NCI-H2029 (cell line): ENCODE measurements at places on chromosomes 2 and 18.

GRCh38 chr2:25491003-25491696 lies 149.4 kb upstream of the DNMT3A start:
- no peak for DNase-seq

GRCh38 chr2:88711897-88712296 lies 20.4 kb downstream of the RPIA start:
- DNase-seq: no peak

DNA sequence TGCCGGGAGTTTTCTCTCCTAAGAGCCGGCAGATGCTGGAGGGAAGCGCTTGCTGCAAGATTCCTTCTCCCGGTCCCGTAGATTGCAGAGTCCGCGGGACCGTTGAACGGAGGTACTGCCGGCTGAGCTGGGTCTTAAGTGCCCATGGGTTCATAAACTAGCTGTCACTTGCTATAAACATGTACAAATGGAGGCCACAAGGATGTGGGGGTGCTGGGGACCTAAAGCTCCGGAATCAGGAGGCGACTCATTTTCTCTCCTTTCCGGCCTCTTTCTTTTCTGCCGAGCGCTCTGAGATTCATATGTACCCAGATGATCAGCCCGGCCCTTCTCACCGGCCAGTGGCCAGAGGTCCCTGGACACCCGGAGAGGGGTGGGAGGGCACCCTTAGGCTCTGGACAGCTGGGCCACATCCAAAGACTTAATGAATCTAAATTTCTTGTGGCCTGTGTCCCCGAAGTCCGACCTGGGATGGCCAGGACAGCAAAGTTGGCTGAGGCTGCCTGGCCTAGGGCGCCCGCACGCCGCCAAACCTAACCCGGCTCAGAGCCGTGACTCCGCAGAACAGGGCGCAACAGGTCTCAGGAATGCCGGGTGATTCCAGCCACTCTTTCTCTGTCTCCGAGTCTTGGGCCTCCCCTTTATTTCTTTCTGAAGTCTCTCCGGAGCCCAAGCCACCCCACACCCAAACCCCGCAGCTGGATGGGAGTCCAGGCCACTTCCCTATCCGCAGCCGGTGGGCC lies 2.4 kb upstream of the PAX3 start:
- DNase-seq: no peak

- no peak for DNase-seq
Measured at GRCh38 chr2:54476852-54477251, 20.7 kb downstream of the SPTBN1 start.

- DNase-seq: no peak
Measured at GRCh38 chr18:54335638-54336173, 22.0 kb downstream of the STARD6 start.

- no peak for DNase-seq
Measured at GRCh38 chr2:85791704-85792565, 38.1 kb downstream of the ATOH8 start.

- DNase-seq: no peak
Measured at GRCh38 chr2:112253261-112253815, 1.5 kb downstream of the ZC3H8 start.

DNA sequence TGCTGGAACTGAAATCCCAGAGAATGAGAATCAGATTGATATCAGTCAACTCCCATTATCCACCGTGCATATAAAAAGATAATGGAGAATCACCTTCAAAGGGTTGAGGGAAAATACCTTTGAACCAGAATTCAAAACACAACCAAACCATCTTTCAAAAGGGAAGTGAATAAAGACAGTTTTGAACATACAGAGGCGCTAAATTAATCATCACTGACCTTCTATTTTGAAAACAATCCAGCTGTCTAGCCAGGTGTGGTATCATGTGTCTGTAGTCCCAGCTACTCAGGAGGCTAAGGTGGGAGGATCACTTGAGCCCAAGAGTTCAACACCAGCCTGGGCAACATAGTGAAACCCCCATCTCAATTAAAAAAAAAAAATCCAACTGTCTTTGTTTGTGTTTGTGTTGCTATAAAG lies 63.6 kb downstream of the TRABD2A start:
- no peak for DNase-seq

DNA sequence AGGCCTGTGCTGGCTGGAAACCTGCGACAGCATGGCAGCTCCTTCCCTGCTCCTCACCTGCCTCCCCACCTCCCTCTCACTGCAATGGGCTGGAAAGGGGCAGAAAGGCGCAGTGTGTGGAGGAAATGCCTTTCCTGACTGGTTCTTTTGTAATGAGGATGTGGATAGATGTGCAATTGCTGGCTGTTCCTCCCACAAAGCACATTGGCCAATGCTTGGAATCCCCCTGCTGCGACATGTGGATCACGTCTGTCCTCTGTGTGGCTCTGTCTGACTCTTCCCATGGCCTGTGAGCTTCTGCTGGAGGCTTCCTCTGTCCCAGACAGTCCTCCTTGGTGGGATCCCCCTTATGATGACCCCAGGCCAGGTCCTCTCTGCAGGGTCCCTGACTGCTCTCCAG lies 172.5 kb downstream of the NCK2 start:
- DNase-seq: no peak

- DNase-seq: no peak
Measured at GRCh38 chr2:191014653-191015020, 666 bp upstream of the STAT1 start.

DNA sequence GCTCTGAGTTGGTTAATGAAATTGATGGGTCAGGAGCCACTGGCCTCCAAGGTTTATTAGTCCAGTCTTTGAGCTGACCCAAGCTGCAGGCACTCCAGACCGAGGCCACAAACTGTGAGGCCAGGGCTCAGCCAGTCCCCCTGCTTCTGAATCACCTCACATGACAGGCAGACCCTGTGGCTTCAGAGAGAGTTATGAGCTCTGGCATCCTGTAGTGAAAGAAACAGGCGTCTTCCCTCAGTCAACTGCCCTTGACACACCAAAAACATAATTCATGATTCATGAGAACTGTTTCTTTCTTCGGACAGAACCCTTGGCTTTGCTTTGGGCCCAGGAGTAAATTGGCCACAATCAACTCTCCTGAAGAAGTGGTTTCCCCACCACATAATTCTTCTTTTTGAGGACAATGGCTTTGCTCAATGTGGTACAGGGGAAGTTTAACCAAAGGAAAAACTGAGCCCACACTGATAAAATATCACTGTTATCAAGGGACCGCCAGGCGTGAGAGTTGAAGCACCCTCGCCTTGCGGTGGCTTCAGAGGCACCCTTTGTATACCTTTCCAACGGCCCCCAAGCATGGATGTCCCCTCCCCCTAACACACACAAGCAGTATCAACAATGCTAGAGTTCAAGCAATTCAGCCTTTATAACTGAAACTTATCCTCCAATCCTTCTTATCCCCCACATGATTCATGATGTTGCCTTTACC lies 226.9 kb downstream of the CYRIA start:
- no peak for DNase-seq

DNA sequence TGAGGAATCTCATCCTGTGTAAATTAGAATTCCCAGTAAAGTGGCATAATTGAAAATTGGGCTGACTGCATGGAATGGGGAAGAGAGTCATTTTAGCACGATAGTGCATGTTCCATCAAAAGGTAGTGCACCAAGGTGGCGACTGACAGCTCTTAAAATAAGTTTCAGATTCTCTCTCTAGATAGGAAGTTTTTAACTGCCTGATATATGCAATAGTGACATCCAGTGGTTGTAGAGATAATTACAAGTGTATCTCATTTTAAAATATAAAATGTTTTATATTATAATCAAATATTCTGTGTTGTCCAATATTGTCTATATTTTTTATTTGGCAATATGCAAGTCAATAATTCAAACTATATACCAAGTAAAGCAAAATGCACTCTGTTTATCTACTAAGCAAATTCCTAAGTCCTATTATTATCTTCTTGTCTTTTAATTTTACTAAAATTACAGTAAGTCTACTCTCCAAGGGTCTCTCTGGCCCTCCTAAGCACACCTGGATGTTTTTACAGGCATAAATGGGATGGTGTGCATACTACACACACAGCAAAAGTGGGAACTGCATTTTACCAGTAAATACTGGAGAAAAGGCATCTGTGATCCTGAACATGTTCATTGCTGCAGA lies 397.7 kb upstream of the HNRNPA3 start:
- DNase-seq: peak; percentile 42

- DNase-seq: peak; percentile 22
Measured at GRCh38 chr2:124542932-124543640, 518.0 kb downstream of the CNTNAP5 start.

DNA sequence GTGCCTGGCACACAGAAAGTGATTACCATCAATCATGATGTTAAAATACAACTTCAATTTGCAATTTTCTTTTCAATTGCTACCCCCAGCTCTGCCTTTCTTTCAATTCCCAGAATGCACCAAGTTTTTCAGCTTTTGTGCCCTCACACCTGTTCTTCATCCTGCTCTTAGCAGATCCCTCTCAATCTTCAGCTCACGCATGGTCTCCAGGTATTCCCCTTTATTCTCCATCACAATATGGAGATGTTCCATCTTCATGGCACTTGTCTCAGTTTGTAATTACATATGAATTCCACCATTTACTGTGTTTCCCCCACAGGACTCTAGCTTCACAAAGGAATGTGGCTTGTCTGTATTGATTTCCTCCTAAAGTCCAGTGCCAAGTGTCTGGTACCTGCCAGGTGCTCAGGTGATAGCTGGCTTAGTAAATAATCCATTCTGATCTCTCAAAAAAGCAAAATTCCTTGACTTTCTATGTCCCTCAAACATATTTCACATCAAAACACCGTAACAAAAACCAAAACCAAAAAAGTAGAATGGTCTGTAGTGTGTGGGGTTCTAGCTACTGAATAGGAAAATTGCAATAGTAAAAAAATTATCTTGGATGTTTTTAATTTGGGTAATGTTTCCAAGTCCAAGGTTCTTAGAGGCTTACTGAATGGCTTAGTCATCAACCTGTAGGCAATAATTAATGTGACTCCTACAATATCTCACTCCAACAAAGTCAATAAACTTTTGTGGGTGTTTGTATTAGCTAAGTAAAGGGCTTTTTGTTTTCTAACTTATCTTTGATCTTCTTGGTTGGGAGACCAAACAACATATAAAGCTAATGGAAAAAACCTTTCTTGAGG lies 2.9 kb upstream of the INSIG2 start:
- DNase-seq: no peak

GRCh38 chr2:203489531-203489930 lies 45.6 kb downstream of the RAPH1 start:
- no peak for DNase-seq

- no peak for DNase-seq
Measured at GRCh38 chr2:222424729-222425671, 657 bp downstream of the SGPP2 start.

DNA sequence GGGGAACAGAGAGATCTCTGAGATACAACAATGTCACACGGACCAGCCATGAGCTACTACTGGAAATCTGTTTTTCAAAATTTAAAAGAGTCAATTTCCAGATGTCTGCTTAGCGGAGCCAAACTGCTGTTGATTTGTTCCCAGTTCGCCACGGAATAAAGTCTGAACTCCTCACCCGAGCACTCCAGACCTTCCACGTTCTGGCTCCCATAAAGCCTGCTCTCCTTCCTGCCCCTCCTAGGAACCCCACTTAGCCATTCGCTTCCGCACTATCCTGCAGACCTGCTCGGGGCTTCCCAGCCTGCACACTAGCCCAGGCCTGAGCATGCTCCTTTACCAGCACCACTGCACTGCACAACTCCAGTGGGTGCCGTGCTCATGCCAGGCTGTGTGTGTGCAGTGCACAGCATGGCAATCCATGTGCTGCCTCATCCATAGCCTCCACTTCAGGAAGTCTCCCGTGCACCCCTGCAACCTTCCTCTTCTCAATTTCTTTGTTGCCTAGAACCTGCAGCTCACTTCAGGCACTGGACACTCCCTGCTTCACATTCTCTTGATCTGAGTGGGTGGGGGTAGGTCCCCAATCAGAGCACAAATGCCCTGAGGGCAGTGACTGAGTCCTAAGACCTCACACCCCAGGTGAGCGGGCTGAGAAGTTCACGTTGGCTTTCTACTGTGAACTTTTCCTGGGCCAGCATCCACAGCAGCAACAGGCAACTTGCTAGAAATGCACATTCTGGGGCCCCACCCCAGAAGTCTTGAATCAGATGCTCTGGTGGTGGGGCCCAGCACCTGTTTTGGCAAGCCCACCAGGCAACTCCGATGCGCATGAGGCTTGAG lies 53.7 kb downstream of the ZBTB7C start:
- no peak for DNase-seq

DNA sequence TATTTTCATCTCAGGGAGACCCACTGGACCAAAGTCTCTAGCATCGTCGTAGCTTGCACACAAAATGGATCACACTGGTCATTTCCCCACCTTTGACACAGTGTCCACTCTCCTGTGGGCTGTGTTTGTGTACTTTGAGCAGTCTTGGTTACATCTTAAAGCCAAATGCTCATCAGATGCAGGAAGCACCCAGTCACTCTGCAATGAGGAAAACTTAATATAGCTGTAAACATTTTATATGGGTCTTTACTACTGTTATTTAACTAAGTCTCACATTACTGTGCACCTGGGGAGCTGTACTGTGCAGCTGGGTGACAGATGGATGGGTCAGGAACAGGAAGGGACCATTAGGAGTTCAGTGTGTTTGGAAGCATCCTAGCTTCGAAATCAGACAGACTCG lies 109.0 kb upstream of the CXCR4 start:
- DNase-seq: no peak

DNA sequence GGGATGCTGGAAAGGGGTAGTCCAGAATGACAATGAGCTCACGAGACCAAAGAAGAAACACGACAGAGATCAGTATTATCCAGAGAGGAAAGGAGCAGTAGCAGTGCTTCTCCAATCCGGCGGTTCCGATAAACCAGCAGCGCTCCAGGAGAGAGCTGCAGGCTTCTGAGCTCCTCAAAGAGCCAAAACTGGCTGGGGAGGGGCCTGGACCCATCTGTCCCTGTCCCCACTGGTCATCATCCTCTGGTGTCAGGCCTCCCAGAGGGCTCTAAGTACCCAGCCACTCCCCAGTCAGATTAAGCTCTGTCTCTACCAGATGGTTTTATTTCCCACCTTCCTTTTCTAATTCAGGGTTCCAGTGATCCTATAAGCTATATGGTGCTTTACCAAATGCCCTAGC lies 23.2 kb downstream of the DNAJC27 start:
- DNase-seq: no peak

DNA sequence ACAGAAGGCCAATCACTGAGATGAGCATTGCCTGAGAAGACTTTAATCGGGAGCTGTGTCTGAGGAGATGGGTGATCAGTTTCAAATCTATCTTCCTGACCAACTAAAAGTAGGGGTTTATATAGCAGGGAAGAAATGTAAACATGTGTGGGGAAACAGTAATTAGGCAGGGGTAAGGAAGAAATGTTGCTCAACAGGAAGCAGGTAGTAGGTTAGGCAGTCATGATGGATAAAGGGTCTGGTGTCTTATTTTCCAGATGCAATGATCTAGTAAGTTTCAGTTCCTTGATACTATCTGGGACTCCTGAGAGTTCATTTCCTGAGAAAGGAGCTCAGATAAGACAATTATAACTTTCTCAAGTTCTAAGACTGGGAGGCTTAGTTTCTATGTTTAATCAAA lies 33.8 kb upstream of the DNAJC10 start:
- no peak for DNase-seq

- no peak for DNase-seq
Measured at GRCh38 chr2:240589850-240590525, 3.5 kb downstream of the CAPN10 start.

- no peak for DNase-seq
Measured at GRCh38 chr2:234771980-234772732, 179.7 kb upstream of the SH3BP4 start.
